ENCODE measurements at places on chromosomes 5 and 9. TPM values are rescaled to one million over a fixed set of nuclear protein-coding genes. Genes with fewer than 3 reads are reported as not detected.

- DNase-seq = no peak
Measured at GRCh38 chr9:80156756-80157472, 585.1 kb downstream of the TLE4 start.

GRCh38 chr5:77971776-77972468 lies 195.8 kb upstream of the TBCA start:
- no peak for DNase-seq

The TMEM171 gene
- not detected for total RNA-seq

- DNase-seq = no peak
Measured at GRCh38 chr9:86721843-86722705, 225.2 kb downstream of the GAS1 start.

- DNase-seq = peak; percentile 46
Measured at GRCh38 chr9:6354072-6354686, 26.0 kb downstream of the TPD52L3 start.

DNA sequence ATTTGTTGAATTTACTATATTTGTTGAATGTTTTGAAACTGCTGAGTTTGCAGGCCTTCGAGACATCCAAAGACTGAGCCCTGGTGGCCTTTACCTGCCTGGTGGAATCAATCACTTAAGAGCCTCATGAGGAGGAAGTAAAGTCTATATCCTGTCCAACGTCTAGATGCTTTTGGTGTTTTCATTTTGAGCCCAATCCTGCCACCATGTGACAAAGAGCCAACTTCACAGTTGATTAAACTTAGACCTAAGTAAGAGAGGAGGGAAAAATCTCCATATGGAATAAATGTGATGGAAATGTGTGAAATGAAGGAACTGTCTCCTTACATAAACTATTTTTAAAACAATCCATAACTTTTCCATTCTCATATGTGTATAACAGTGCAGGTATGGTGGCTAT lies 220.1 kb downstream of the PRR16 start:
- DNase-seq = no peak
